ENCODE measurements at places on chromosomes 16 and 17. TPM values are rescaled to one million over a fixed set of nuclear protein-coding genes. Genes with fewer than 3 reads are reported as not detected.

Gene CRYBA1
- total RNA-seq: not detected

Gene CNTROB
- 57.0 TPM for total RNA-seq

Gene RHBDF2
- total RNA-seq: 55.8 TPM

Gene CA10
- total RNA-seq: not detected

Gene SOX8
- 4.0 TPM for total RNA-seq

Gene TBC1D26
- not detected for total RNA-seq

Gene SDR42E2
- not detected for total RNA-seq

Gene SPATA22
- not detected for total RNA-seq
